ENCODE measurements at places on chromosomes 12 and 14. TPM values are rescaled to one million over a fixed set of nuclear protein-coding genes. Genes with fewer than 3 reads are reported as not detected.

DPF3 gene
- total RNA-seq: 2.0 TPM

FRS2 gene
- total RNA-seq: 38.2 TPM

TM9SF1 gene
- total RNA-seq: 42.9 TPM

TSHR gene
- total RNA-seq: not detected

NCAPD2 gene
- 24.0 TPM for total RNA-seq

DNA sequence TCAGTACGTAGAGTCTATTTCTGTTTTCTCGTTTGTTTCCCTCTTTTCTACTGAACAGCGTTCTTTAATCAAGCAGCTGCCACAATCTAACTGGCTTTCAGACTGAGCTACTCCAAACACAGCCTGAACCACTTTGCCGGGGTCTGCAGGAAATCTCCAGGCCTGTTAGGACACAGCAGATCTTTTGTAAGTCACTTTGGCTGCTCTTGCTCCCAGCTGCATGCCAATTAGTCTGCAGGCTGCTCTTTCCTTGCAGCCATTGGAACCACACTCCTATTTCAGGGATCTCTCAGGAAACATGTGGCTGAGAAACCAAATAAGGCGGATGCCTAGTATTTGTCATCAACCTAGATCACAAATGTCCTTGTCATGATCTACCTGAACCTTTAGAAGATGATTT is 73.6 kb downstream of the TMTC1 start:
- DNase-seq: no peak

DNA sequence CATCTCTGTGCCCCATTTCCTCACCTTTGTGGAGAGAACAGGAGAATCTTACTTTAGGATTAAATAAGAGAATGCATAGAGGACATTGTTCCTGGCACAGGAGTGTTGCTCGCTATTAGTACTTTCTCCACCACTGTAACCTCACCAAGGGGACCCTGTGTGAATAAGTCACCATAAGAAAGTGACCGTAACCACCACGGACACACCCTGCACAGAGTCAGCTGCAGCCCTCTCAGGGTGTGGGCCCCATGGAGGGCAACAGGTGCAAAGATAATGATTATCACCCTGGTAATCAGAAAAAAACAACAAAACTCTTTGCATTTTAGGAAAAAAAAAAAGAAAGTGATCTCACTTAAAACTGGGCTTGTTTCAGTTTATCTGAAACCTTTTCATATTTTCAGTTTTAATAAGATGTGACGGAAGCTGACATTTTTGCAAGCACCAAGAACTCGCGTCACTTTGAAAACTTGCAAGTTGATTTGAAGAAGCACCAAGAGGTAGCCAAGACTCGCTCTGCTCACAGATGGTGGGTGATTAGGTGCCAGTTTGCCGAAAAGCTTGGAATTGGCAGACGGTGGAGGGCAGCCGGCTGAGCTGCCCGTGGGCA is 87.0 kb upstream of the VRK1 start:
- DNase-seq: no peak

GRCh38 chr14:23240661-23241060 is 2.9 kb downstream of the RNF212B start:
- DNase-seq: no peak

GRCh38 chr12:121776190-121777098 is 17.0 kb downstream of the RHOF start:
- no peak for DNase-seq

- DNase-seq: no peak
Measured at GRCh38 chr14:56846970-56847930, 37.0 kb upstream of the OTX2 start.

DNA sequence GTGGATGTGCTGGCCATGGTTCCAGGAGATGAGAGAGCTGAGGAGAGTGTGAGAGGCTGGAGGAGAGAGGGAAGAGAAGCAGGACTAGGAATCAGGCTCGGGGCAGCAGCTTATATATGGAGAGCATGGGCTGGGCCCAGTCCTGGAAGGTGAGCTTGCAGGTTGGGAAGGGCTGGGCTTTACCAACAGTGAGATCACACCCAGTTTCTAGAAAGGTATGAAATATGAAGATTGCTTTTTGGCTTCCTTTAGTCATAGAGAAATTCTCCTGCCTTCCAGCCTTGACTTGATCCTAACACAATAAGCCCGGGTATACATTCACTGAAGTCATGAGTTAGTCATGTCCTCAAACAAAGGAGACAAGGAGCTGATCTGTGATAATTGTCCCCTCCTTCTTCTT is at the start of gene KRT6A:
Gene KRT6A (minus strand): TSS at position 86 of the 400 bp plus-strand sequence. CDS start 69 bp downstream, at position 17.
- DNase-seq: no peak
